ENCODE measurements at places on chromosomes 3 and 15. TPM values are rescaled to one million over a fixed set of nuclear protein-coding genes. Genes with fewer than 3 reads are reported as not detected.

Gene REC114
- total RNA-seq = not detected

Gene AHSG
- not detected for total RNA-seq

Gene FOXB1
- not detected for total RNA-seq

Gene EFCAB12
- under 0.01 TPM for total RNA-seq

Gene ITIH4
- total RNA-seq = 2.5 TPM

Gene GOLGA6B
- total RNA-seq = not detected

Gene ZNF80
- total RNA-seq = not detected

Gene PLCH1
- total RNA-seq = 0.34 TPM

Gene GATM
- total RNA-seq = 2.1 TPM

Gene STXBP5L
- not detected for total RNA-seq

Gene PP2D1
- not detected for total RNA-seq

Gene HESX1
- total RNA-seq = 0.43 TPM

Gene EFCC1
- not detected for total RNA-seq

Gene CAND2
- total RNA-seq = 4.3 TPM

Gene ATP13A4
- total RNA-seq = 6.2 TPM

Gene CHST2
- total RNA-seq = 22.9 TPM

Gene RHOA
- 259 TPM for total RNA-seq

Gene TMEM158
- total RNA-seq = 2.3 TPM

Gene NDN
- 6.5 TPM for total RNA-seq

Gene GOLGA8J
- total RNA-seq = not detected

Gene STRIT1
- not detected for total RNA-seq

Gene SOX14
- not detected for total RNA-seq

Gene CASR
- not detected for total RNA-seq

Gene SMCO1
- total RNA-seq = not detected

Gene CELSR3
- total RNA-seq = 1.8 TPM

Gene GOLGA8G
- total RNA-seq = 0.07 TPM

Gene ALAS1
- total RNA-seq = 63.2 TPM

Gene RARRES1
- not detected for total RNA-seq

Gene DRD3
- not detected for total RNA-seq

Gene FRMD4B
- 70.1 TPM for total RNA-seq

Gene NR2E3
- total RNA-seq = 0.14 TPM

Gene SPPL2A
- total RNA-seq = 112 TPM

Gene FOXL2NB
- 0.57 TPM for total RNA-seq

Gene PDHB
- 36.2 TPM for total RNA-seq

Gene HCN4
- total RNA-seq = not detected

Gene SCAMP5
- 0.64 TPM for total RNA-seq

Gene ALG3
- 41.7 TPM for total RNA-seq

Gene FEM1B
- total RNA-seq = 220 TPM

Gene MINAR1
- 0.34 TPM for total RNA-seq

Gene ZNF717
- 16.4 TPM for total RNA-seq

Gene PDZRN3
- 0.34 TPM for total RNA-seq

Gene PLA2G4E
- total RNA-seq = 0.14 TPM

Gene ABI3BP
- total RNA-seq = 3.1 TPM

Gene SCN11A
- total RNA-seq = under 0.01 TPM

Gene ELP6
- 20.5 TPM for total RNA-seq

Gene PSMD6
- total RNA-seq = 98.6 TPM

Gene IGF1R
- 223 TPM for total RNA-seq

Gene VILL
- 45.5 TPM for total RNA-seq
